ENCODE measurements at places on chromosomes 2 and 18. TPM values are rescaled to one million over a fixed set of nuclear protein-coding genes. Genes with fewer than 3 reads are reported as not detected.

The CYS1 gene
- total RNA-seq: 0.13 TPM

- no peak for DNase-seq
- H3K27ac ChIP-seq: no peak overlapping the region
- no peaks in the 10 kb centered on the region for H3K27me3 ChIP-seq
- H3K4me3 ChIP-seq: no peak overlapping the region
- no peaks in the 10 kb centered on the region for H3K4me1 ChIP-seq
- H3K36me3 ChIP-seq: no peaks in the 10 kb centered on the region
These were observed 64.9 kb downstream of the STEAP3 start for GRCh38 chr2:119288576-119288975.

The CNDP1 gene
- not detected for total RNA-seq

The MBP gene
- total RNA-seq: 19.2 TPM

The DLX2 gene
- total RNA-seq: 0.13 TPM

Data from H1 (cell line).